Cortex of kidney (tissue), 1 donor: ENCODE measurements at places on chromosomes 3 and 15.

GRCh38 chr3:42214064-42214463 lies 51.9 kb downstream of the CCK start:
- no peak for DNase-seq

- DNase-seq = no peak
Observed at GRCh38 chr3:141436180-141436579, 50.6 kb upstream of the RASA2 start.

DNA sequence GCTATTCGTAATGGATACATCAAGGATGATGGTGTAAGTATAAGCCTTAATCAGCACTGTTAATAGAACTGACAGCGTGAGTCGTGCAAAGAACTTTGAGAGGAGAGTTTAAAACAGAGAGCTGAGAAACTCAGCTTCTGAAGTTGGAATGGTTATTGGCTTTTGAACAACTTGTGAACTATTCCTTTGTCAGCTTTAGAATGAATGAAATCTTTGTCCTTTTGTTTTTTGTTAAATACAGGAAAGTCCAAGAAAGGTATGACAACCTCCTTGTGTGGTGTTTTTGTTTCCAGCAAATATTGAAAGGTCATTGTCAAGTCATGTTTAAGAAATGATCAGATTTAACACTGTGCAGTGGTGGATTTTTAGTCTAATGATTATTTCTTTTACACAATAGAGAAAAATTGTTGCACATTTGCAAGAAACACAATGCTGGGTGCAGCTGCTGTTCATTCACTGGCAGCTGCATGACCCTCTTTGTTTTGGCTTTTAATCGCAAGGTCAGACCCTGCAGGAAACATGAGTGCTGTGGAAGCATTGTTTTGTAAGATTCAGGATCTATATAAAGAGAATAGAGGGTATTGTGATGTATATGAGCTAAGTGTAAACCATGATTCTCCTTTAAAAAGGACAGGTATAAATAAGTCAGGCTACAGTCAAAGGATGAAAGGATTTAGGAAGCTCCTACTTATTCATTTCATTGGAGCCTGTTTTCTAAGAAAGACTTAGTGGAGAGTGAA lies 21.7 kb upstream of the ABHD10 start:
- DNase-seq = no peak

- no peak for DNase-seq
Observed at GRCh38 chr15:60222404-60222803, 175.4 kb downstream of the ANXA2 start.

DNA sequence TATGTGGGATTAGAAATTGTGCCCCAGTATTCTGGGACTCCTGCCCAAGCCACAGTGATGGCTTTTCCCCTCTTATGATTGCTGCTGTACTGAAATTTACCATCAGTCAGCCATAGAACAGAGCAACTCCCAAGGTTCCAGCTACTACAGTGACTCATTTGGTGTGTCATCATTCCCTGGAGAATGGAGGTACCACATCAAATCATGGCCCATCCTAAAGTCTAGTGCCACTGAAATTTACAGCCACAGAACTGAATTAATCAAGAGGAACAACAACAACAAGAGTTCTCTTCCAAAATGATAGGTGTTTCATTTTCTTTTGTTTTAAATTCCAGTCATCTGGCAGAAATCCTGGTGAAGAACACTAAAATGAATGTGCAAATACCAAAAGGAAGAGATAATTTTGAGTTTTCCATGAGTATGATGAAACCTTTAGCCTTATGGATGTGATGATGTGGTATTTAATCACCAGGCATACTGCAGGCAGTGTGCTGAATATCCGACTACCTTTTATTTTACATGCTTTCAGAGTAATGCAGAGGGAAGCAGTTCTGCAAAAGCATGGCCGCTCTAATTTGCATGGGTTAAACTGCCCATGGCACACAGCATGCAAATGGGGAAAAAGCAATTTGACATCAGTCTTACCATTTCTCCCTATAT lies 75.6 kb upstream of the SLC2A2 start:
- no peak for DNase-seq

DNA sequence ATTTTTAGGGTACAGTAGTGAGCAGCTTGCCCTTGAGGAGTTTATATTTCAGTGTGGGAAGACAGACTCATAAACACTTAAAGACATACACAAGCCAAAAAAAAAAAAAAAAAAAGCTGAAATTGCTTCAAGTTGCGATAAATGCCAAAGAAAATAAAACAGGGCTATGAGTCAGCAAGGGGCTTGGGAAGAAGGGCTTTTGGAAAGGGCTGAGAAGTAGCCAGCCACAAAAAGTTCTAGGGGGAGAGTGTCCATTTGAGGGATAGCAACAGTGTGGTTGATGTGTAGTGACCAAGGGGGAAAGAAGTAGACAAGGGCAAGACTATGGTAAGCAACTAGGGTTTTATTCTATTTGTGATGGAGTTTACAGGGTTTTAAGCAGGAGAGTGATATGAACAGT lies 185.5 kb downstream of the ADAMTS9 start:
- DNase-seq = no peak

DNA sequence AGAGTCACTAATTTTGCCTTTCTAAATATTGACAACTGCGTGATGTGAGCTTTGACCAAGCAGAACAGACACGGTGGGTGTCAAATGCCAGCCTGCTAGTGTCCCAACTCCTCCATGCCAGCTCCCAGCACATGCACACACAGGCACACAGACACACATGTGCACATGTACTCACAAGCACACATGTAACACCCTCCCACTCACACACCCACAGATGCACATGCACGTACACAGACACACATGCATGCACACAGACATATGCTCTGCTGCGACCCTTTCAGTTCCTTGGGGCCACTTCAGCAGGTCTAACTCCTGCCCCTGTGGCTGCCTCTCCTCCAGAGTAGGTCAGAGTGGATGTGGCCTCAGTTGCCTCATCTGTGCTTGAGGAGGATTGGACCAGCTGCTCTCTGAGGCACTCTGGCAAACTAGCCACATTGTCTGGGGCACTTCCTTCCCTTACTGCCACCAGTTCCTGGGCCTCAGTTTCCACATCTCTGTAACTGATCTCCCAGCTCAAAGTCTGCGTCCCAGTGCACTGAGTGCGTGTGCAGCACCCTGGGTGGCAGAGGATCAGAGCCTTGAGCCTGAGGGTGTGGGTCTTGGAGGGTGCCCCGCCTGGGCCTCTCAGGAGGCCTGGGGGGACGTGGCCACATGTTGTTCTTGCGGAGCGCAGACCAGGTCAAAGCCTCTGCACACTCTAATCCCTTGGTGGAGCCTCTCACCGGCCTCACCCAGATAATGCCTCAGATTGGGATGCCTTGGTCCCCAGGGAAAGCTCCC lies 55.0 kb upstream of the PRR23E start:
- no peak for DNase-seq

DNA sequence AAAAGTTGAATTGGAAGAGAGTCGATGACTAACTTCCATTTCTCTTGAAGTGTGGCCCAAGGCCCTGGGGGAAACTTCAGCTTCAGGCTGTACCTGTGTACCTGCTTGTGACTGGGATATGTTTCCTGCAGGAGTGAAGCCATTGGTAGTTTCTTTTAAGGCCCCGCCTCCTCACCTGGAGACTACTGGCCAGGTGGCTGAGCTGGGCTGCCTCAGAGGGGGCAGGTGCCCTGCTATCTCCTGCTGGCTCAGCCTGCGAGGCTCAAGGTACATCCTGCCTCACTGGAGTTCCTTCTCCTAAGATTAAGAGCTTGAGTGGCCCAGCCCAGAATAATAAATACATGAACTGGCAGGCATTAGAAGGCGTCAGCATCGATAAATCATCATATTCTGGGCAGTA lies 121.6 kb upstream of the ROPN1 start:
- no peak for DNase-seq

GRCh38 chr3:144692488-144692887 lies 720.9 kb downstream of the DIPK2A start:
- DNase-seq = no peak
